Ascending aorta (tissue), 2 donors: ENCODE measurements at places on chromosomes 4 and X.

- DNase-seq = no peak
Measured at GRCh38 chrX:49183701-49184281, 2.4 kb downstream of the PRICKLE3 start.

DNA sequence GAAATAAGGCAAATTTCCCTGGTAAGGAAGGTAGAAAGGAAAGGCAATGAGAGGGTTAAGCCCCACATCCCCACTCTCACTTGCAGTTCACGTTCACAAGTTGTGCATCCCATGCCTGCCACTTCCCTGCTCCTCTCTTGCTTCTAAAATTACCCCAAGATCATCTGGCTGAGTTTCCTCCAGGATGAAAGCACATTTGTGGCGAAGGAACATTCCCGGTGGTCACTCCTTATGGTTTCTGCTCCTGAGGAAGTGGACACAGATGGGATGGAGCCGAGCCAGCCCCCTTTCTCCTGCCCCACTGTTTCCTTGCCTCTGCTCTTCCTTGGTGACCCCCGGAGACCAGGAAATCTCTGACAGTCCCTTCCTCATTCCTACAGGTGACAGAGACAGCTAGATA lies 37.5 kb downstream of the SPINK2 start:
- no peak for DNase-seq

GRCh38 chrX:10235851-10236250 lies 79.1 kb downstream of the CLCN4 start:
- DNase-seq = no peak

DNA sequence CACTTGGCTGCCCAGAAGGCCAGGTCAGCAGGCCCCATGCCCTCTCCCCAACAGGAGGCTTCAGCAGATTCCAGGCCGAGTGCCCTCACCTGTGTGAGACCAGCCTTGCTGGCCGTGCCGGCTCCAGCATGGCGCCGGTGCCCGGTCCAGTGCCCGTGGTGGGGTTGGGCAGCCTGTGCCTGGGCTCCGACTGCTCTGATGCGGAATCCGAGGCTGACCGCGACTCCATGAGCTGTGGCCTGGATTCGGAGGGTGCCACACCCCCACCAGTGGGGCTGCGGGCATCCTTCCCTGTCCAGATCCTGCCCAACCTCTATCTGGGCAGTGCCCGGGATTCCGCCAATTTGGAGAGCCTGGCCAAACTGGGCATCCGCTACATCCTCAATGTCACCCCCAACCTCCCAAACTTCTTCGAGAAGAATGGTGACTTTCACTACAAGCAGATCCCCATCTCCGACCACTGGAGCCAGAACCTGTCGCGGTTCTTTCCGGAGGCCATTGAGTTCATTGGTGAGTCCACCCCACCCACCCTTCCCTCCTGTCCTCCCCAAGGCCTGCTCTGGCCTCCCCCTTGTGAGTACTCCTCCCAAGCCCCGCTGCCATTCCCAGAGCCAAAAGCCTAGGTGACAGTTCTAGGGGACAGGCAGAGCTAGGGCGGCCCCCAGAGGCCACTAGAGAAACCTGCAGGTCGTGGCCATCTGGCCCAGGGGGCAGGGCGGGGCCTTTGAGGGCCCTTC lies 2.3 kb downstream of the DUSP9 start:
- peak; percentile 52 for DNase-seq

GRCh38 chr4:183249854-183250253 lies 70.2 kb downstream of the CLDN22 start:
- DNase-seq = no peak
